Fibroblast of skin of scalp (primary cell): ENCODE measurements at places on chromosomes 2 and 18.

GRCh38 chr2:207073412-207073800 lies 92.3 kb downstream of the KLF7 start:
- no peak for DNase-seq

DNA sequence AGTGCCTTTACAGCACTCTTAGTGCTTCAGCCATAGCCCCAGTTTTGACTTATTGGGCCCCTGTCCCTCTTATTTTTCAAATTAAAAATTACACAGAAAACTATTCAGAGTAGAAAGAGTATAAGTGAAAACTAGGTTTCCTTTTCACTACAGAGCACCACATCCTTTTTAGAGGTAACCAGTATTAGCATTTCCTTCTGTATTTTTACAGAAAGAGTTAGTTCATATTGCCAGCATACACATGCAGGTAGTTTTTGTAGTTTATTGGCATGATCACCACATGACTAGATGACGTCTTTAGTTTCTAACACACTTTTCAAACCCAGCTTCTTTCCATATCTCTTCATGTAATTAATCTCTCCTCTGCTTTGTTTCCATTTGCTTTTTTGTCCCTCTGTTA lies 66.4 kb downstream of the UBE2E3 start:
- no peak for DNase-seq

- DNase-seq = no peak
These were observed 31.9 kb upstream of the GPC1 start for GRCh38 chr2:240403396-240404104.

- DNase-seq = no peak
These were observed 101.4 kb downstream of the HDAC4 start for GRCh38 chr2:239299218-239299939.
